Nucleus accumbens (tissue), 56 donors: ENCODE measurements at places on chromosomes 7 and 10.

GRCh38 chr7:106126170-106126938, 14.2 kb upstream of the SYPL1 start:
- DNase-seq, result no peak

- peak; percentile 85 for DNase-seq
Observed at GRCh38 chr7:80134536-80135308, at the start of gene GNAI1. TSS of gene GNAI1 (plus strand) at chr7:80134831. CDS start at chr7:80135161, 330 bp downstream.

GRCh38 chr10:118871244-118871865, 116.6 kb upstream of the CACUL1 start:
- DNase-seq, result no peak

DNA sequence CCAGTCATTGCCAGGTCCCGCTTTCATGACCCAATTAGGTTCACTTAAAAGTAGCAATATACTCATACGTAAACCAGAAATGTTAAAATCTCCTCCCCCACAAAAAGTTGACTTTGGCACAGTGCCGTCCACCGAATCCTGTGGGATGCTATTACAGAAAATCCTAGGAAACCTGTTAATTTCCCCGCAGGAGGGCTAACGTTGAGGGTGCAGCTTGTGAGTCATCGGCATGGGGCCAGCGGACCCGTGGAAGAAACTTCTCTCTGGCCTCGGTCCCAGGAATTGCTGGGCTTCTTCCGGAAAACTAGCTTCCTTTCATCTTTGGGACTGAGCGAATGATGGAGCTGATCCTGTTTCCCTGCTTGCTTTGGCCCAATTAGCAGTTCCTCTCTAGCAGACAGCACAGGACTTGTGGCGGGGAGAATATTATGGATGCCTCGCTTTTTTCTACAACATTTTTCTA, 13.5 kb downstream of the CRYGN start:
- no peak for DNase-seq

GRCh38 chr7:121322460-121322859, 6.3 kb upstream of the WNT16 start:
- no peak for DNase-seq

DNA sequence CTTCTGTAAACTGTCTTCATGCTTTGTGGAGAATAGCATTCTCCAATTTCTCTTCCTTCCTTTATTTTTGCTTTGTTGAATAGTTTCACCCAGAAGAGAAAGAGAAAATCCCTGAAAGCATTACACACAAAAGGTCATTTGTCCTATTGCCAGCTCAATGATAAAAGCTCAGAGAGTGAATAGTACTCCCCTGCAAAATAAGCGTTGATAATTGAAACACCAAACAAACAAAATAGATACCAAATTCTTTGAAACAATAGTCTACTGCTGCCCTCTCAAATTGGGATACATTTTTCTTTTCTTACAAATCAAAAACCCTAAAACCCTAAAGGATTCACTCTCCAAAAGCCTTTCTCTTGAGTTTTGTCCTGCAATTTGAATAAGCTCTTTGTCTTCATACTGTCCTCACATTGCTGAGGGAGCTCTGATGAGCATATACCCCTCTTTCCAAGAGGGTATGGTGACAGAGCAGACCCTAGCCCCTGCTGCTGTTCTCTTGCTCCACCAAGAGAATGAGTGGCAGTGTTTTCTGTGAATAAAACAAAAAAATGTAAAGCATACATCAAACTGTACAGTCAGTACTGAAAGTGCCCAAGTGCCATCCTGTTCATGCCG, 134.4 kb downstream of the CSTF2T start:
- DNase-seq, result no peak

DNA sequence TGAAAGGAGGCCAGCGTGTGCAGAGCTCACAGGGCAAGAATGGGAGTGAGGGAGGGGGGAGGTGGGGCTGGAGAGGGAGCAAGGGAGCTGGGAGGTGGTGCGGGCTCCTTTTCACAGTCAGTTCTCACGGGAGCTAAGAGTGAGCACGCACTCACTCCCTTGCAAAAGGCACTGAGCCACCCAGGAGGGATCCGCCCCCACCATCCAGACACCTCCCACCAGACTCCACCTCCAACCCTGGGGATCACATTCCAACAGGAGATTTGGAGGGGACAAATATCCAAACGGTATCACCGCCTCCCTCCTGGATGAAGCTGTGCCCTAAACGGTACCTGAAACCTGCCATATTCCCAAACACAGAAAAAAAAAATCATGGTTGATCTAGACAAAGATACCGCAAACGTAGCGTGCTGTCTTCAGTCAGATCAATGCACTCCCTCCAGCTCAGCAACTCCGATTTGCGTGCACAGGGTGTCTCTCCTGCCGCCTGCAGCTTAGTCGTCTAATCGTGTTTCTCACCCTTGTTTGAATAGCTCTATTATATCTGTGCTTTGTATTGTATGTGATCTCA, 20.3 kb upstream of the PRKAG2 start:
- DNase-seq, result peak; percentile 50
